ENCODE measurements at places on chromosomes 4 and X.

DNA sequence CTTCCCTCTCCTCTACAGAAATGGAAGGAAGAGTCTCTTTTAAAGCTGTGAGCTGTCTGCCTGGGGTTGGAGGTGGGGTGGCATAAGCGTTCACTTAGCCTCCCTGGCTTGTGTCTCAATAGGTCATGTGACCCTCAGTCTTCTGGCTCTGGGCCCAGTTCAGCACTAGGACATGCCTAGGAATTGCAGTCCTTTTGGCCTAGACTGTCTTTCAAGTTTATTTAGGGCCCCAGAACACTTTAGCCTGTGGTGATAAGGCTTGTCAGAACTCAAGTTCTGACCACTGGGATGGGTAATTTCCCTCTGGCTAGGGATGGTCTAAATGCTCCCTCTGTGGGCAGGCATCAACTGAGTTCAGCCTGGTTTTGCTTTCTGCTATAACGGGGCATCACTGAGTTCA lies 34.3 kb upstream of the ARMCX4 start:
- DNase-seq = no peak

- DNase-seq = no peak
Measured at GRCh38 chrX:56499372-56499771, 64.1 kb upstream of the UBQLN2 start.

DNA sequence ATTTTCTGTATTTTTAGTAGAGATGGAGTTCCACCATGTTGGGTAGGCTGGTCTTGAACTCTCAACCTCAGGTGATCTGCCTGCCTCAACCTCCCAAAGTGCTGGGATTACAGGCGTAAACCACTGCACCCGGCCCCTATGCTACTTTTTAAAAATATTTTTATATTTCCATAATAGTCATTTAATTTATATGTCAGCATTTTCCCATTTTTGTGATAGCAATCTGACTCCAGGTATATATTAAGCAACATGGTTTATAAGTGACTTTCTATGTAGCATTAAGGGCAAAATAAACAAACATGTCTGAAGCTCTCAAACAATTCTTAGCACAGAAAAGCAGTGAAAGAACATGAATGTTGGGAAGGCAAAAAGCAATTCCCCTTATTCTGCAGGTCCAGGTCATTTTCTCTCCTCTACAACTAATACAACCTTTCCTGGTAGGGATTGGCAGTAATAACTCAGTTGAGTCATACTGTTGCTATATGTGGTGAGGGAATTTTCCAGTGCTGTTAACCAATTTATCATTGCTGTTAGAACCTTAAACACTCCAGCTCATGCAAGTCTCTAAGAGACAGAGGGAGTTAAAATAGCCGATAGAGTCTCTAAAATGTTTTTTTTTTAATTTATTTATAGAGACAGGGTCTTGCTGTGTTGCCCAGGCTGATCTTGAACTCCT lies 24.0 kb downstream of the SMIM14 start:
- DNase-seq = no peak

- no peak for DNase-seq
Measured at GRCh38 chrX:120697053-120697452, 67.2 kb upstream of the C1GALT1C1 start.

DNA sequence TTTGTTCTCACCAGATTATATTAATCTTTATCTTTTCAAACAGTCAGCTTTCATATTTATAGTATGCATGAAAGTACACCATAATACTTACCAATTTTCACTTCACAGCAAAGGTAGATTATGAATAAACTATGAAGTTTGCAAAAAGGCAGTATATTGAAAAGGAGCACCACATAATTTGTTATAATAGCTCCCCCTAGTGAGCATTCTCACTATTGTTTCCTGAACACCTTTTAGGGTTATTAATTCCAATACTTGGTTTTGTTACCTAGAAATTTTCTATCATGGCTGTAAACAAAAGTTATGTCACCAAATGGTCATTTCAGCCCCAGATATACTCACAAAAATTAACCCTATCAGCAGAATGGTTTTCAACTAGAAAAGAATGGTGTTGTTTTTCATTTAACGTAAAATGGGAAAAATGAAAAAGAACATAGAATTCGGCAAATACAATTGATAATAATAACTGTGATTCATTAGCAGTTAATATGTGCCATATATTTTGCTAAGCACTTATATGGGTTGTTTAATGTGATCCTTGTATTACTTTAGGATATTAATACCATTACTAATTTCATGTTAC lies 30.2 kb upstream of the NKX6-1 start:
- no peak for DNase-seq

GRCh38 chrX:69085826-69086225 lies 79.4 kb downstream of the PJA1 start:
- no peak for DNase-seq

DNA sequence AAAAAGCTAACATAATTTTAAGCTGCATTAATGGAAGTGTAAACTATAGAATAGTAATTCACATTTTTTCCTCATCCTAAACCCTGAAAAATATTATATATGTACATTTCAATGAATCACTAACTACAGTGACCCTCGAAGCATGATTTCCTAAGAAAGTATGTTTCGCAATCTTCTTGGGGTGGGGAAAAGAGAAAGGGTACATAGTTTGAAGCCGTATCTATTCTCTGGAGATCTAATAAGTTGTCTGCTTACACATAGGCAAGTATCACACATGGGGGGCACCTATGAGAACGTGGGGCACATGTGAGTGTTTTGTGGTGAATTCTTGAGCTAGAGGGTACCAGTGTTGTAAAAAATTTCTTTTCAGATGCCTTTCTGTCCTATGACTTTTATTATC lies 71.2 kb downstream of the JADE1 start:
- no peak for DNase-seq

GRCh38 chrX:111822191-111822590 lies 53.8 kb upstream of the TRPC5OS start:
- no peak for DNase-seq

- no peak for DNase-seq
Measured at GRCh38 chr4:130035391-130035790, 939.4 kb downstream of the C4orf33 start.

GRCh38 chrX:150118476-150118875 lies 180.2 kb upstream of the EOLA2 start:
- DNase-seq = no peak

DNA sequence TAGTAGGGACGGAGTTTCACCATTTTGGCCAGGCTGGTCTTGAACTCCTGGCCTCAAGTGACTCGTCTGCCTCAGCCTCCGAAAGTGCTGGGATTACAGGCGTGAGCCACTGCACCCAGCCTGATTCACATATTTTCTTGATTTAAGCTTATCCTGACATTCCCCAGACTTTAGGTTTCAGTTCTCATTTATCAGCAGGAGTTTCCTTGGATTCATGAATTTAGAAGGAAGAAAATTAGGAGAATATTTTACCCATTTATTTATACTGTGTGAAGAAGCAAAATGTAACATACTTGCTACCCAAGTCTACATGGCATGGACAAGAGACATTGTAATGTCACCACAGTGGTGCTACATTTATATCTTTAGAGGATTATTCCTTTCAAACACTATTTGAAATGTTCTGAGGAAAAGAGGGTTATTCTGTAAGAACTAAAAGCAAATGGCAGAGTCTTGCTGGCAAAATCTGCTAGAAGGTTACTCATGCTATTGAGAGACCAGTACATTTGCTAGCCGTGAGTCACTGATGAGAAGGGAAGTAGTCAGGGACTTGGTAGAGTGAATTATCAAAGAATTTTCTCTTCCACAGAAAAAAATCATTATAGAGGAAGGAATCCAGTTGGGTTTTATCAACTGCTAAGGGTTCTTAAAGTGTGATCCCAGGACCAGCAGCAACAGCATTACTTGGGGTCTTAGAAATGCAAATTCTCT lies 26.1 kb upstream of the CFAP299 start:
- no peak for DNase-seq

DNA sequence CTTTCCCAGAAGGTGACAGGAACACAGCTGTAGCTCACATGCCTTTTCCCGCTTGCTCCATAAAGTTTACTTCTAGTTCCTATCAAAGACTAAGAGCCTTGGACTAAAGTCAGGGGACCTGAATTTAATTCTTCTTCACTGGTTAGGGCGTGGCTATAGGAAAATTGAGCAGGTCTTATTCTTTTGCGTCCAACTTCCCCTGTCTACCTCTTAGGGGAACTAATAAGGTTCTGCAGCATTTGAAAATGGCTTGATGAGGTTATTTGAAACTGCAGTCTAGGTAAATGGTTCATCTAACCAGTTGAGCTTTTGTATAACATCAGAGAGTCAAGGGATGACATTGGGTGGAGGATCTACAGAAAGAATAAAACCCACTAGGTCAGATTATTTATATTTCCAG lies 2.6 kb downstream of the ARHGAP10 start:
- DNase-seq = no peak

- DNase-seq = no peak
Measured at GRCh38 chr4:107755841-107756356, 35.9 kb upstream of the PAPSS1 start.

DNA sequence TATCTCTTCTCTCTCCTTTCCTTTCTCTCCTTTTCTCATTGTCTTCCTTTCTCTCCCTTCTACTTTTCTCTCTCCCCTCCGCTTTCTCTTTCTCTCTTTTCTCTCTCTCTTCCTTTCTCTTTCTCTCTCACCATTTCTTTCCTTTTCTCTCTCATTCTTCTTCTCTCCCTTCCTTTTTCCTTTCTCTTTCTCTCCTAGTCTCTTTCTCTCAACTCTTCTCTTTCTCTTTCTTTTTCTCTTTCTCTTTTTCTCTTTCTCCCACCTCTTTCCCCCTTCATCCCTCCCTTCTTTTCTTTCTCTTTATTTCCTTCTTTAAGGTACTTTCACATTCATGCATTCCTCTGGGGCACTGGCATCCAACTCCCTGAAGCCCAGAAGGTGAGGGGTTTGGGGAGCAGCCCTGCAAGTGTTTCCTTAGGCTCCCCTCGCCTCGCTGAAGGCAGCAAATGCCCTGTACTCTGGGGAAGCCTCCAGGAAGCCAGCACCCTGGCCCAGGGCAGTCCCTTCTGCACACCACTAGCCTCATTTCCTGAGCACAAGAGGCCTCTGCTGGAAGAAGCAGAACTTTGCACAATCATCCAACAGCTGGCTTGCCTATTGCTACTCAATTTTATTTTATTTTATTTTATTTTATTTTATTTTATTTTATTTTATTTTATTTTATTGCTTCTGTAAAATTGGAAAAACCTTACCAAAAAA lies 124.2 kb downstream of the NFKB1 start:
- DNase-seq = no peak

DNA sequence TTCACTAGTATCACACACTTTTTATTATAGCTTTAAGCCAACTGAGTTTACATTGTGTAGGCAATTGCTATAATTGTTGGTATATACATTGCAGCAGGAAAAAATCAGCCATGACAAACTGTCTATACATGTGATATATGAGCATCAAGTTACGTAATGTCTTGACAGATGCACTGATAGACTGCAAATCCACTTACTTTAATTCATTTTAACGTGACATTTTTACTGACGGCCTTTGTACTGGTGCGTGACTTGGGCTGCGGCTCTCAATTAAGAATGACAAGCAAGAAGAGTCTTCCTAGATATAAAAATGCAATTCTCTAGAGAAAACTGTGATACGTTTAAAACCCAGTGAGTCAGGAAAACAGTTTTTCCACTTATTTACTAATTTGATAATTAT lies 143.8 kb downstream of the ACTRT1 start:
- no peak for DNase-seq

DNA sequence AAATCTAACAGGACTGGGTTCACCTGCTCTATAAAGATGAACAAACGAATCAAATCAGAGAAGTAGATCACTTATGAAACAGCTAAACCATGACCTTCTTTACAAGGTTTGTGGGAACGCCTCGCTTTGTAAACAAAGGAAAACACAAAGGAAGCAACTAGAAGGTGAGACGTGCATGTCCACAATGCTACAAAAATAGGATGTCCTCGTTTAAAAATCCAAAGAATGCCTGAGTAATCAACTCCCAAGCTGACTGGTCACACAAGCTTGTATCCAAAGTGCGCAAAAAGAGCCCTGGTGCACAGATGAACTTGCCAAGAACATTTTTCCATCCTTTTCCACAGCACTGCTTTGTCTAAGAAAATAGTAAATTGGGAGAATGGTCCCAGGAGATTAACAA lies 6.3 kb upstream of the SH3KBP1 start:
- no peak for DNase-seq

- no peak for DNase-seq
Measured at GRCh38 chrX:20487227-20487626, 220.5 kb upstream of the RPS6KA3 start.

DNA sequence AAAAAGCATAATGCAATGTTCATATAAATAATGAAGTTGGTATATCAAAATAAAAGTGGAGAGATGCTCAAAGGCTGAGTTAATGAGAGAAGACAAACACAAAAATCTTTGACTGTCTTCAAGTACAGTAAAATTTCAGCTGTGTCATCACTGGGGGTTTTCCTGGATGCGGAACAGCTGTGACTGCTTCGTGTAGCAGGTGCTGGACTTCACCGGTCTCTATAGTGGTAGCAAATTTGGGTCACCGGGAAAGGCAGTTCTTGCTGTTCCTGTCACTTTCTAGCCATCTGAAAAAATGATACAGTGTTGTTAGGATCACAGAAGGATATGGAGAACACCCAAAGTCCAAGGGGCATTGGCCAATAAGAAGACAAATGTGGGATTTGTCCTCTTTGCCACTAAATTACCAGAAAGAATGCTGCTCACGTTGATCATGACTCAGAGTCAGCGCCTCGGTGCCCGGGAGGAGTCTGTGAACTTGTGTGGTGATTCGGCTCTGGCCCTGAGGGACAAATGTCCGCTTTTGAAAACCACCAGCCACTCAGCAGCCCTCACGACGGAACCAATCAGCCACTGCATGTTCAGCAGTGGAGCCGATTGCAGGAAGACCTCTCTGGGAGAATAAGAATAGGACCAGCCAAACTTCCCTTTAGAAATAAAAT lies 230.1 kb upstream of the FAT1 start:
- DNase-seq = no peak

- DNase-seq = no peak
Measured at GRCh38 chrX:130498653-130499274, 97.0 kb downstream of the RBMX2 start.

- DNase-seq = no peak
Measured at GRCh38 chr4:76275486-76276124, 24.1 kb downstream of the FAM47E start.

GRCh38 chr4:6232836-6233785 lies 32.8 kb upstream of the JAKMIP1 start:
- no peak for DNase-seq

DNA sequence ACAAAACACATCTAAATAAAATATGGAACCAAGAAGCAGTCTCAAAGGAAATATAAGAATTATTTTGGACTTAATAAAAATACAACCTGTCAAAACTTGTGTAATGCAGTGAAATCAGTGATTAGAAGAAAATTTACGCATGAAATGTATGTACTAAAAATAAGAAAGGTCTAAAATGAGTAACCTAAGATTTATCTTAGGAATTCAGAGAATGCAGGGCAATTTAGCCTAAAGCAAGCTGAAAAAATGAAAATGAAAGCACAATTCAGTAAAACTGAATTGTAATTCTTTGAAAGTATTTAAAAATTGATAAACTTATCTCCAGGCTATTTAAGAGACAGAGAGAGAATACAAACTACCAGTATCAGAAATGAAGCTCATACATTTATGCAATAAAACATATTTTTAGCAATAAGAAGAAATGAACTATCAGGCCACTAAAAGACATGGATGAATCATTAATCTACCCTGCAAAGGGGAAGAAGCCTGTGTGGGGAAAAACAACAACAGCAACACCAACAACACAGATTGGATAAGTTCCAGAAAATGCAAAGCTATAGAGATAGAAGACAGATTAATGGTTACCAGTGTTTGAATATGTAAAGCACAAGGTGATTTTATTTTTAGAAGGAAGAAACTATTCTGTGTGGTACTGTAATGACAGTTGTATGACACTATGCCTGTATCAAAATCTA lies 442.0 kb upstream of the ADGRL3 start:
- no peak for DNase-seq

- no peak for DNase-seq
Measured at GRCh38 chr4:48780865-48781214, 761 bp upstream of the FRYL start.

Data from iPS DF 19.7 (cell line).